Amniotic epithelial cell (primary cell): ENCODE measurements at places on chromosomes 5 and 9.

DNA sequence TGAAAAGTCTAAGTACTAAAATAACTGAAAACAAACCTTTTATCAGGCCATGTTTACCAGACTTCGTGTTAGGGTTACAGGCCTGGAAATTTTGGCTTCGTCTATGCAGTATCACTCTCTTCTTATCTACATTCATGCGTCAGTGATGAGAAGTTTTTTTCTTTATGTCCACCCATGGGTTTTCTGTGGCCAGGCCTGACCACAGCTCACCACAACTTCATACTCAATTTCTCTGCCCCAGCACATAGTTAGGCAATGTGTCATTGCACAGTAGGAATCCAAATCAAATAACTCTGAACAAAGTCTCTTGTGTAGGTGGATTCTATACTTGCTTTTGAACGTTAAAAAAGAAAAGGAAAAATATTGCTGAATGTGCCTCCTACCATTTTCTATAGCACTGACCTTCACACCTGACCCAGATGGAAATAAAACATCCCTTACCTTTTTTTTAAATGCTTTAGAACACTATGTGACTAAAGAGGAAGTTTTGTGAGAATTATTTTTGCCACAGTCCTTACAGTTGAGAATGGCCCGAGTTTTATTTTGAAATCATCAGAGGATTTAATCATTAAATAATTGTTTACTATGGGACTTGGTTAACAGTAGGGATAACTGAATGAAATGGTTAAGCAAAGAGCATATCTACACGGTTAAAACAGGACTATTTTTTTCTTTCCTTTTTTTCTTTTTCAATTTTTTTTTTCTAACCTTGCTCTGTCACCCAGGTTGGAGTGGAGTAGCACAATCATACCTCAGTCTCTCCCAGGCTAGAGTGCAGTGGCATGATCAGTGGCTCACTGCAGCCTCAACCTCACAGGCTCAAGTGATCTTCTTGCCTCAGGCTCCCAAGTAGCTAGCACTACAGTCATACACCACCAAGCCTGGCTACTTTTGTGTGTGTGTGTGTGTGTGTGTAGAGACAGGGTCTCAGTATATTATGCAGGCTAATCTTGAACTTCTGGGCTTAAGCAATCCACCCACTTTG, 1247.0 kb upstream of the ACO1 start:
- peak; percentile 98 for DNase-seq

GRCh38 chr5:122192497-122193496, 63.5 kb downstream of the ZNF474 start:
- peak; percentile 73 for DNase-seq

DNA sequence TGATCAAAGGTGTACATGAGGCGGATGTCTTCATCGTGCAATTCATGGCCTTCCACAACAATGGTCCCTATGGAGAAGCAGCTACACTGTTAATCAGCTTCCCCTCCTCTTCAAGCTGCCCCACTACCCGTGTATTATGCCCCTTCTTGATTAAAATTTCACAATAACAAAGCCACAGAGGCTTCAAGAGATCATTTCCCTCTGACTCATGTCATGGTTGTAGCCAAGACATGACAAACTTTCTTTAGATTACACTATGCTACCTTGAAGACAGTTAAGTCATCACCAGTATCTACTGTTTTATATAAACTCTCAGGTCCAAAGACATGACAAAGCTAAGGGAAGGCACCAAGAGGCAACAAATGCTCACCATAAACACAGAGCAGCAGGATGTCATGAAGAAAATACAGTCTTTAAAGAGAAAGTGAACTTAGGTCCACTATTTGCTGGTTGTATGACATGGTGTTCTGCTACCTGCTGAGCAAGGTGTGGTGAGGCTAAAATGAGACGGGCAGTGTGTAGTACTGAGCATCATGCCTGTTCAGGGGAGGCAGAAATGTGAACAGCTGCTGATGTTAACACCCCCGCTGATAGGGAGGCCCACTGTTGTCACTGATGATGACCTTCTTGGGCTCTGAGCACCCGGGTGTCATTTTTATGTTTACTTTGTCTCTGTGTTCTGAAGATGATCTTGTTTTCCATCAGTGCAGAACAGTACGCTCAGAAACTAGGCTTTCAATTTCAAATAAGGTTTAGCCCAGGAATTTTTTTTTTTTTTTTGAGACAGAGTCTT, 48.3 kb downstream of the IARS1 start:
- DNase-seq = peak; percentile 88

GRCh38 chr5:30959238-30959637, 234.2 kb upstream of the CDH6 start:
- DNase-seq = no peak

- DNase-seq = no peak
These were observed 342.7 kb upstream of the ADAMTS16 start for GRCh38 chr5:4797445-4797844.

- no peak for DNase-seq
These were observed 536.1 kb downstream of the ZNF608 start for GRCh38 chr5:124210111-124210910.

DNA sequence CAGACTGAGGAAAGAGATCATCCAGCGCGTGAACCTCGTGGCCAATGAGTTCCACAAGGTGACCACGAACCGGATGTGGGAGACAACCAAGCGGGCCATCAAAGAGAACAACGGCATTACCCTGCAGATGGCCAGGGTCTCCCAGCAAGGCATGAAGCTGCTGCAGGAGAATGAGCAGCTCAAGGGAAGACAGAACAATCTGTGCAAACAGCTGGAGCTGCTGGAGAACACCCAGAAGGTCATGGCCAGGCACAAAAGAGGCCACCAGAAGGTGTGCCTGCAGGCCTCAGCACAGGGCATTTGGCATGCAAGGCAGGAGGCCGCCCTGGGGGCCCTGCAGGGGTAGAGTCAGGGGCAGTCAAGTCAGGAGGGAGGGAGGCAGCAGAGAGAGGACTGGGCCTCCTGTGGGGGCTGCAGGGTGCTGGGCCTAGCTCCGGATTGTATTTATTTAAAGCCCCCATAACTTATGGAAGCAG, 4.2 kb downstream of the PTRH1 start:
- no peak for DNase-seq

DNA sequence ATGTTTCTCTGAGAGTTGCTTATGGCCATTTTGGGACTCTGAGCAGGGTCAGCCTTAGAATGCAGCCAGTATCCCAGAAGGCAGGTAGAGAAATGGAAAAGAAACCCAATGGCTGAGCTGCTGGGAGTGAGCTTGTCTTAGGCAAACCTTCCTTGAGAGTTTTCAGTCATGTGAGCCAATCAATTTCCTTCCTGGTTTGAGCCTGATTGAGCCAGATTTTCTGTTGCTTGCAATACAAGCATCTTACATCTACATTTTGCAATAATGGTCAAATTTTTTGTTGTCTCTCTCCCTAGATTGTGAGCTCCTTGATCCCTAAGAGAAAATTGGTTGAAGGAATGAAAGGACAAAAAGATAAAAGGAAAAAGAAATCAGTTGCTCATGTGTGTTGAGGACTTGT, 155.3 kb downstream of the SNX18 start:
- DNase-seq = no peak

DNA sequence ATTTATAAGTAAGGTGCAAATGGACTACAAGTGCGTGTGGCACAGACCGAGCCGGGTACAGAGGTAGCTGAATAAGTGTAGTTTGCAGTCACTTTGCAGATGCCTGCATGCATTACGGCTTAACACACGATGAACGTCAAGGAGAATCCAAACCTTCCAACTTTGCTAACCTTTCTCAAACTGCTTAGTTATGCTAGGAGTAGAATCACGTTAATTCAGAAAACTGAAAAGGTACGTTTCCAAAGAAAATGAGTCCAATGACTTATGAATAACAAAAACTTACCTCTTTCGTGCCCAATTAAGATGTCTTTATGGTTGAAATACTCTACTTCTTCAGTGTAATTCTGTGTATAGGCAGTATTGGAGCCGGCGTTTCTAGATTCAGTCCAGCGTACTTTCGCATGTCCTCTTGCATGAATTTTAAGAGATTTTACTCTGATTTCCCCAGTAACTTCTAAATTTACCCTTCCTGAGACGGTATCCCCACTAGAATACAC, 539 bp downstream of the ARRDC3 start:
- peak; percentile 51 for DNase-seq

- DNase-seq = peak; percentile 32
These were observed 20.9 kb downstream of the OR2Y1 start for GRCh38 chr5:180718810-180719453.

DNA sequence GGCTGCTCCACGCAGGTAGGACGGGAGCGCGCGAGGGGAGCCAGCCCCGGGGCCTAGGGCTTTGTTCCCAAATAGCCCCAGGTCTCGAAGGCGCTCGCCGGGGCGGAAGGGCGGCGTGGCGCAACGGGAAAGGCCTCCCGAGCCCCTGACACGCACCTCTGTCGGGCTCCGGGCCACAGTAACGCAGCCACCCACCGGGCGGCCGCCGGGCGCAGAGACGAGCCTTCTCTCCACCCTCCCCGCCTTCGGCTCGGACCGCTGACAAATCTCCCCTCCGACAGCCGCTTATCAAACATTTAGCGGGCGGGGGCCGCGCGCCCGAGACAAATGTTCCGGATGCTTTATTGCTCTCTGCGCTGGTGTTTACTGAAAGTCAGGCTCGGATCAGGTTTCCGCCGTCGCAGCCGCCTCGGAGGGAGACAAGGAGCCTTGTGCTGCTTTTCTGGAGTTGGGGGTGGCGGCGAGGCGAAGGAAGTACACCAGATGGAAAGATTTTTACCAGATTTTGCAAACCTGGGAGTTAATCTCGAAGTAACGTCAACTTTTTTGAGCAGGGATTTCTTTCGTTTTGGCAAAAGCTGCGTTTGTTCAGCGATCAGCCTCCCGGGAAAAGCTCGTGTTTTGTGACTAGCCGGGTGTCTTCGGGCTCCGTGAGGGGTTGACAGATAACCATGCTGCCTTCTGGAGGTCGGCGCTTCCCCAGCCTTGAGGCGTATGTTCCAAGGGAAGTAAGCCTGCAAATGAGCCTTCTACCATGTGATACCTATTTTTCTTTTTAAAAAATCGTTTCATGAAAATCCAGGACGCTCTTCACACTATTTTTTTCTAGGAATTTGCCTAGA, 950 bp downstream of the RGMB start:
- peak; percentile 77 for DNase-seq

DNA sequence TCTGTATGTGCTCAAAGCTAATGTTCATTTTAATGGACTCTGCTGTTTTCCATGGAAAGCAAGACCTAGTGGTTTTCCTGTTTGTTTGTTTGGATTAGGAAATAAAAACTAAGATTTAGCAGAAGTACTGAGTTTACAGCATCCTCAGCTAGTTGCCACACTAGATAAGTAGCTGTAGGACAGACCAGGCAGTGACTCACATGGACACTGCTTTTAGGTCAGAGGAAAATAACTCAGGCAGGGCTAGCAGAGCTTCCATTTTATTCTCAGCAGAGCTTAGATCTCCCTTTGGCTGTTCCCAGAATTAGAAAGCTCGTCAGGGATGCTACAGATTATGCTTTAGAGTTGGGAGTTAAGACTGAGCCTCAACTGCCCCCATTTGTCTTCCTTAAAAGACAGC, 204.4 kb downstream of the SH3GL2 start:
- no peak for DNase-seq

- peak; percentile 77 for DNase-seq
These were observed at the start of gene KDM3B for GRCh38 chr5:138352071-138352721. TSS of gene KDM3B (plus strand) at chr5:138352685. CDS start at chr5:138352796, 111 bp downstream.

DNA sequence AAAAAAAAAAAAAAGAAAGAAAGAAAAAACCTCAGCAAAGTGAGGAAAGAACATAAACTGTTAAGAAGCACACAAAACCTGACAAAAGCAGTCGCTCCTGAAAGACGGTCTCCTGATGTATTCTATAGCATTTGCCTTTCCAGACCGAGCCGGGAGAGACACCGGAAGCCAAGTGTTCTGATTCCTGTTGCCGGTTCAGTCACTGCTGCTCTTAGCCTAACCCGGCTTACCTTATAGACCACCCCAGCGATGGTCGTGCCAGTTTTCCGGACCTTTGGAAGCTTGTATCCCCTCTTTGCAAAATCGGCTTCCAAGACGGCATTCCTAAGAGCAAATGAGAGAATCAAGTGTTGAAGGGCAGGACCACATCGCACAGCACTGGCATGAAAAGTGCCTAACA, 630 bp downstream of the PSMB7 start:
- DNase-seq = no peak

DNA sequence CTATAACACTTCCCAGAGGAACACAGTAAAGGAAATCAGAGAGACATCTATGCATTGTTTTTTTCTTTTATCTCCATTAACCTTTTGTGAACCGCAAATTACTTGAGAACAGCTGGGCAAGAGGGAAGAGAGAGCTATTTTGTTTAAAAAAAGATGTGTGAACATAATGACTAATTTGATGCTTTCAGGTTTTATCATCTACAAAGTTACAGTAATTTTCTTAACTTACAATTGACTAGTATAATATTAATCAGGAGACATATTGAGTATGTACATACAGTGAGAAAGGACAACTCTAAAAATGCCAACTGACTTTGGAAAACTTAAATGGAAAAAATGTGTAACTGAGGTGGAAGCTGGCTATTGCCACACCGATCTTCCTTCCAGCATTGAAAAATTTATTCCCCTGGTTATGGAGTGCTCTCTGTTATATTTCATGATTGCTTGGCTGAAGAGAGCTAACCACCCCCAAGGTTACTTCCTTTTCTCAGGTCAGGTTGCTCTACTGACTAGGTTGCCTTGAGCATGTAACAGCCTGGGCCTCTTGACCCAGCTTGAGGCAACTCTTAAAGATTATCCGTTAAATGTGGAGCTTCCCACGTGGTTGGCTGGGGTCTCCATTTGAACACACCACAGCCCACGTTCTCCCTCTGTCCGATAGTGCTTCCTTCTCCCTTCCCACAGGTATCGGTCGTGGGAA, 62.6 kb upstream of the C6 start:
- no peak for DNase-seq
